ENCODE measurements at places on chromosomes 6 and 20.
A peak's percentile ranks its signal among the peaks of the same experiment; 100 is the strongest.

DNA sequence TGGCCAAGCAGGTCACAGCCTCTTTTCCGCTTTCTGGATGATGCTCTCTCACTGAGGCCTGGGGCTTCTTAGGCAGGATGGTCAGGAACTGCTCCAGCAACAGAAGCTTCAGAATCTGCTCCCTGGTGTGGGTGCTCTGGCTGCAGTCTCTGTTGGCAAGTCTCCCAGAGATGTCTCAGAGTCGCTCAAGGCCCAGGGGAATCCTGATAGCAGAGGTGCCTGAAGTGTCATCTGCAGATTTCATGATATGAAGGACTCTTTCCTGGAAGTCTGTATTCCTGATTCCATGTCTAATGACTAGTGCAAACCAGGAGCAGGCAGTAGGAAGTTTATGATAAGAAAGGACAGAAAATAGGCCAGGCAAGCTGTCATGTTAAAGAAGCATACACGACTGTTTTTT lies 20.3 kb downstream of the ZSCAN31 start:
- no peak for DNase-seq

GRCh38 chr6:160051390-160051789 lies 70.2 kb upstream of the SLC22A1 start:
- DNase-seq: no peak

- DNase-seq: no peak
These were observed 11.2 kb upstream of the ZSCAN12 start for GRCh38 chr6:28410767-28411166.

DNA sequence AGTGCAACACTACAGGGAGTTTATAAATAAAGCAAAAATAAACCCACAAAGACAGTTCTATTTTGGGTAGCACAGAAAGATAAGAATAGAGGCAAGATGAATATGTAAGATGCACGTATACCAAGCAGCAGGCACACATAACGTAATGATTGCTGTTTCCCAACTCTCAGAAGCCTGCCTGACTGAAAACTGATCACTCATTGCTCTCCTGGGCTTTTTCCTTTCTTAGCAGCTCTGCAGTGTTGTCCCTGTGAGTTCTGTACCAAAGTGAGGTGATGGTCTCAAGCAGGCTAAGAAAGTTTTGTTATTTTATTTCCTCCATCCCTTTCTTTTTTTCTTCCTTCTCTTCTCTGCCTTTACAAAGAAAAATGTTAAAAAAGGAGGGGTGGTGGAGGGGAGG lies 522.0 kb upstream of the MAN1A1 start:
- no peak for DNase-seq

- no peak for DNase-seq
These were observed 12.0 kb upstream of the OR2B2 start for GRCh38 chr6:27924179-27924578.

DNA sequence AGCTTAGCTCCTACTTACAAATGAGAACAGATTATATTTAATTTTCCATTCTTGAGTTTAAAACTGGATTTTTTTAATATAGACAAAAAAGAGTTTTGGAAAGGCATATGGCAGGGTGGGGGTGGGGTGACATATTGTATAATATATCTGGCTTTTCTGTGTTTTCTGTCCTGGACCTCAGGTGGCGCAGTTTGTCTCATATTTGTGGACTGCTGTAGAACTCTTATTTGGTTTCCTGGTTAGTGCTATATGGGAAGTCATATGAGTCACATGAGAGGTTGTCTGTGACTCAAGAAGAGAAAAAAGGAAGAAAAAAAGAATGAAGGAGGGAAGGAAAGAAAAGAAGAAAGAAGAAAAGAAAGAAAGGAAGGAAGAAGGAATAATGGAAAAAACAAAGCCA lies 131.8 kb downstream of the CLVS2 start:
- DNase-seq: no peak

- no peak for DNase-seq
These were observed 26.6 kb downstream of the FRMD1 start for GRCh38 chr6:168052291-168052891.

DNA sequence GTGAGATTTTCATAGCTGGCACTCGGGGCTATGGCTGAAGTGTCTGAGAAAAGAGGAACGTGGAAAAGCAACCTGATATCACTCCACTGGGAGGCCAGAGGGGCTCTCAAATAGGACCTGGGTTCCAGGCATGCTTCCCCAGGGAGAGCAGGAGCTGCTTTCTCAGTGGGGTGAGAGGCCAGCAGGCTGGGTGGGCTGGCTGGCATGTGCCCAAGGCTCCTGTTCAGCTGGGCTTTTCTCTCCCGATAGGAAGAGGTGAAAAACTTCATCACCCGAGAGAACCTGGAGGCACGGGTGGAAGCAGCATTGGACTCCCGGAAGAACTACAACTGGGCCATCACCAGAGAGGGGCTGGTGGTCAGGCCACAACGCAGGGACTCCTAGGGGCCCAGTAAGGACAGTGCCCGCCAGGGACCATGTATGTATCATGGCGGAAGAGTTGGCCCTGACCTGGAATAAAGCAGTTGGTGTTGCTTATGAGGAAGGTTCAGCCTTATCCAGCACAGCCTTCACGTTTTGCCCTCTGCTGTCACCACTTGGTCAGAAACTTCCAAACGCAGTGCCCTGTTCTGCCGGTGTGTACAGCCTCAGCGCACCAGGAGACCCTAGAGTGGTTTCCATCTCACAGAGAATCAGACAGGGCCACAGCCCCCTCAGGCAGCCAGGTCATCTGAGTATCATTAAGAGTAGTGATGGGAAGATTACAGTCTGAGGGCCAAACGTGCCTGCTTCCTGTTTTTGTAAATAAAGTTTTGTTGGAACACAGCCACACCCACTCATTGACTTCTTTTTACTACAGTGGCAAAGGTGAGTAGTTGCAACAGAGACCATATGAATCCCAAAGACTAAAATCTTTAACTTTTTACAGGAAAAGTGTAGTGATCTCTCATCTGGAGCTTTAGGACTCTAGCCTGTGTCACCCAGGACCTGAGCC lies 1.9 kb downstream of the MRPS26 start:
- no peak for DNase-seq

DNA sequence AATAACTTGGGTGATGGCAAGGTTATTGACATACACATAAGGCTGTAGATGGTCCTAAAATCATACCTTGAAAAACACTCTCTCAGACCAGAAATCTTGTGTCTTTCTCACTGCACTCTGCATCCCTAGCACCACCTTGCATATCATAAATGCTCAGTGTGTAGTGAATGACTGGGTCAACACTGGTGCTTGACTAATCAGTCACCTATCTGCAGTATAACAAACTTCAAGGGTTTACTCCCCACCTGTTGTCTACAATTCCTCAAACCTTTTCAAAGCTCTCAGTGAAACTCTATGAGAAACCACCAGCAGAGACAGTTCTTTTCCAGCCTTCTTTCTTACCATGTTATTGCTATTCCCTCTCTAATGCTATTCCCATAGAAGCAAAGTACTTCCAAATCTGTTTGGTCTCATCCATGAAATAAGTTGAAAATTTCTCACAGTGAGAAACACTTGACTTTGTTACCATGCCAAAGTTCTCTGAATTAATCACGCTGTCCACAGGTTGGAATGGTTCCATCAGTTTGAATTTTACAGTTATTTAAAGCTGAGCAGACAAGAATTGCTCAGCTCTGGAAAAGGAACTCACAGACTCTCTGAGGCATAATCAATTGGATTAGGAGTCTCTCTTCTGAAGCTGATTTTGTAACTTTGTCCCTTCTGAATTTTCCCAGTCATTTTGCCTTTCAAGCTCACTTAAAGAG lies 104.8 kb upstream of the EYA4 start:
- no peak for DNase-seq

DNA sequence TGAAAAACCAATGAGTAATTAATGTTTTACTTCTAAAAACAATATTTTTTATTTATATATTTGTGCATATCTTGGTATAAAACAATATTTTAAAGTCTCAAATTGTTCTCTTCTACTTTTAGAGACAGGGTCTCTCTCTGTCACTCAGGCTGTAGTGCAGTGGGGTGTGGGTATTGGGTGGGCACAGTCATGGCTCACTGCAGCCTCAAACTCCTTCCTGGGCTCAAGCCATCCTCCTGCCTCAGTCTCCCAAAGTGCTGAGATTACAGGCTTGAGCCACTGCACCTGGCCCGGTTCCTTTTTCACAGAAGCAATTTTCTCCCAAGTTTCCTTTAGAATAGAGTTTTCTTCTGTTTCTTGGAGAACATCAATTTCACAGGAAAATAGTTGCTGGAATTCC lies 102.8 kb downstream of the TMEM242 start:
- DNase-seq: no peak

GRCh38 chr6:10175362-10175761 lies 239.5 kb downstream of the TFAP2A start:
- no peak for DNase-seq

DNA sequence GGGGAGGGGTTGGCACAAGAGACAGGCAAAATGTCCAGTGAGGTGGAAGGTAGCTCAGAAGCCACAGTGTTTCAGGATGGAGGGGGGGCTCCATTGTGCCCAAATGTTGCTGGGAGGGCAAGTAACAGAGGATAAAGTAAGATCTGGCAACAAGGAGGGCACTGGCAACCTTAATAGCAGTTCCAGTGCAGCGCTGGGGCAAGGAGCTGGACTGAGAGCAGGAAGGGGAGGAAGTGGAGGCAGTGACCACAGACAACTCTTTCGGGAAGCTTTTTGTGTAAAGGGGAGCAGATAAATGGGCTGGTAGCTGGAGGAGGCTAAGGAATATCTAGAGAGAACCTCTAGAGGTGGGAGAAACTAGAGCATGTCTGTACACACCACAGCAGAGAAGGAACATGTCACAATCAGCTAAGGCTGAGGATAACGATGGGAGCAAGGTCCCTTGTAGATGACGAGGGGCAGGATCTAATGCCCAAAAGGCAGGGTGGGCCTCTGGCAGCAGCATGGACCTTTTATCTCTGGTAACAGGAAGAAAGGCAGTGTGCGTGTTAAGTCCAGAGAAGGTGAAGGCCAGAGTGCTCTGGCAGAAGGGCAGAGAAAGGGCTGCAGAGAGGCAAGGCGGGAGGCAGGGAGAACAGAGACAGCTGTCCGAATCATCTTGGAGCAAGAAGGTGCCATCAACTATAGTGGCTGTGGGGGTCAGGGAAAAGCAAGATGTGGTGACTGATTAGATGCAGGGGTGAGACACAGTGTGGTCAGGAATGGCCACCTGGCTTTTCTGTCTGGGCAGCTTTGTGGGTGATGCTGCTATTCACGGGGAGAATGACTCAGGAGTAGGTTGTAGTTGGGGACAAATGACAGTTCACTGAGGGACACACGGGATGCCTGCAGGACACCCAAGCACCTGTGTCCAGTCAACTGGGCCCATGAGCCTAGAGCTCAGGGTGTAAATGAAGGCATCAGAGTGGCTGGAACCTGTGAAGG lies 17.4 kb downstream of the TMEM242 start:
- no peak for DNase-seq

DNA sequence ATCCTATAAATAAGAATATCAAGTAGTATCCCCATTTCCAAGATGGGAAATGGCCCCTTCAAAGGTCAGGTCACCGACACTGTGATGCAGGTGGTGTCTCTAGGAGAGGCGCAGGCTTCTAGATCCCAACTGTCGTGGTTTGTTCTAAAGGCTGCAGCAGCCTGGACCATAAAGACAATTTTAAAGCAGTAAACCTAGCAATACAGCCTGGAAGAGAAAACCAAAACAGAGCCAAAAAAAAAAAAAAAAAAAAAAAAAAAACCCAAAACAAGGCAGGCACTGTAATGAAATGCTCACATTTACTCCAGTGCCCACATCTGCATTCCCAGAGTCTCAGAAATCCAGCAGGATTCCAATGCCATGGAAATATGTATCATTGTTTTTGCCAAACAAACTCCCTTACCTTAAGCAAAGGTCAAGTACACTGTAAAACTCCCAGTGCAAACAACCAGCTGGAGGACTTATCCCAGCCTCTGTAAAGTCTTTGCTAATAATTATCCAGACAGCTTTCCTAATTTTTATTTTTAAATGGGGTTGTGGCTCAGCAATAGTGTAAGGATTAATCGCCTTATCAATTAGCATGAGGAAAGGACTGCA lies 98.2 kb downstream of the PSMG4 start:
- peak; percentile 63 for DNase-seq

DNA sequence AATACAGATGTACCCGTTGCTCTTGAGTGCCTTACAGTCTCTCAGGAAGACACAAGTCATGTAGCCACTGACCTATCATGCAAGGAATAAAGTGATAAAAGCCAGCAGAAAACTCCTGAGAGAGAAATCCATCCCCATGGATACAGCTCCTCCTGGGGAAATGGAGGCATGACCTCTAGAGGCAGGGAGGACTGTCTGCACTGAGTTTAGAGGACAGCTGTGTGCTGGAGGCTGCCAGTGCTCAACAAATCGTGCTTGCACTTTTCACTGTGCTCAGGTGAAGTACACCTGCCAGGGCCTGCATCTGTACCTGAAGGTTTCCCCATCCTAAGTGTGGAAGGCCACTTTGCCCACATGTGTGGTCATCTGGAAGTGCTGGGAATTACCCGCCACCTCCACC lies 12.1 kb downstream of the CD93 start:
- no peak for DNase-seq

DNA sequence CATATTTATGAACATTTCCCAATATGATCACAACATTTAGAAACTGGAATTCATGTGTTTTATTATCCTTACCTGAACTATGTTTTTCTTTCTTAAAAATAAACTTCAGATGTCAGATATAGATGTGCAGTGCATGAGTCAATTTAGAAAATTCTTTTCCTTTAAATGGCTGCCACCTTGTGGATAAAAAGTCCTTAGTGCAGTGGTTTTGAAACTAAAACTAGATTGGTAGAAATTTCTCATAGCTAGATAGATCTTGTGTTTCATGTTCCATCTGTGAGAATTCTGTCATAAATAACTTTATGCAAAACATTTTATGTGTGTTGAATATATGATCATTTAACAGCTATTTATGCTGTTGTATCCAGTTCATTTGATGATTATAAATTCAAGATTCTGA lies 134.9 kb downstream of the KLHL32 start:
- DNase-seq: peak; percentile 21

GRCh38 chr6:143146186-143146851 lies 85.6 kb downstream of the AIG1 start:
- DNase-seq: no peak

GRCh38 chr20:13131688-13132087 lies 89.4 kb upstream of the ISM1 start:
- no peak for DNase-seq

DNA sequence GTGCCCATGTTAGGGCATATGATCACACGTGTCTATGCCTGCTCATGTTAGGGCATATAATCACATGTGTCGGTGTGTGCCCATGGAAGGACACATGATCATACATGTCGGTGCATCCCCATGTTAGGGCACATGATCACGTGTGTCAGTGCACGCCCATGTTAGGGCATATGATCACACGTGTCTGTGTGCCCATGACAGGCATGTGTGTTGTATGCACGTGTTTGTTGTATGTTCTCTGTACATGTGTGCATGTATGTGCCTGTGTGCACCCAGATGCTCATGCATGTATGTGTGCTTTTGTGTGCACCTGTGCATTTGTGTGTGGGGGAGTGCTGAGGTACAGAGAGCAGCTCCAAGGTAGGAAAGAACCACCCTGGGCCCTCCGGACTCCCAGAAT lies 29.8 kb downstream of the YTHDF1 start:
- DNase-seq: no peak
